ENCODE measurements at places on chromosomes 12 and 14. TPM values are rescaled to one million over a fixed set of nuclear protein-coding genes. Genes with fewer than 3 reads are reported as not detected.

DNA sequence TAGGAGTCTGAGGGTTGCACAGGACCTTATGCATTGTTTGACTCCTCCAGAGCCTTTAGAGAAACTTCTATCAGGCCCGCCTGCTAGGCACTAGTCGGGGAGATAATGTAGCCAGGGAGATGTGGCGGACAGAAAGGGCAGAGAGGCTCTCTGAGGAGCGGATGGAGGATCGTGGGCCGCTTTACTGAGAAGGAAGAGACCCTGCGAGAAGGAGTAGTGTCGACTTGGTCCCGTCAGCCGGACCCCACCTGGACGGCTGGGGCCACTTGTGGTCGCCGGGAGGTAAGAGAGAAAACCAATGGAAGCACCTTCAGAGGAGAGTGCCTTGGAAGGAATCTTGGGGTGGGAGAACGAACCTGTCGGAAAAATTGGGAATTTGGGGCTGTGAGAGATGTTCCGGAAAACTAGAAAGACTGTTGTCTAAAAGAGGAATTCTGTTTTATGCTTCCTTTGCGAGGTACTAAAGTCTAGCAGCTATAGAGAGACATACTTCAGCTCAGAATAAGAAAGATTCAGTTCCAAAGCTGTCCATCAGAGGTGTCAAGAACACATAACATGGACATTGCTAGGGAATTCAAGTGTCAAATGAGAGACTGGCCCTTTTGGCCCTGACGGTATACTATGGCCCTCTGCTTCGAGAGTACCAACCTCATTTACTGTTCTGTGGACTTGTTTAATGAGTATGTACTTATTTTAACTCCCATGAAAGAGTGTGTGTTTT lies 660 bp upstream of the MCRS1 start:
- peaks cover 29% of the 10 kb centered on the region for H3K4me1 ChIP-seq
- peak overlapping the region; percentile 97 for H3K4me3 ChIP-seq
- no peaks in the 10 kb centered on the region for H3K27me3 ChIP-seq
- H3K36me3 ChIP-seq = peaks cover 3% of the 10 kb centered on the region
- DNase-seq = no peak

DNA sequence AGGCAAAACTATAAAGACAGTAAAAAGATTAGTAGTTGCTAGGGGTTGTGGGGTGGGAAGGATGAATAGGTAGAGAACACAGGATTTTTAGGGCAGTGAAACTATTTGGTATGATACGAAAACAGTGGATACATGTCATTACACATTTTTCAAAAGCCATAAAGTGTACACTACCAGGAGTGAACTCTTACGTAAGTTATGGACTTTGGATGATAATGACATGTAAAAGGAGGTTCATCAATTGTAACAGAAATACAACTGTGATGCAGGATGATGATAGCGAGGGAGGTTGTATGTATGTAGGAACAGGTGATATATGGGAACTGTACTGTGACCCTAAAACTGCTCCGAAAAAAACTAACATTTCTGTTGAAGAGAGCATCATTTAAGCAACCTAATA lies 15.1 kb upstream of the FGF6 start:
- H3K36me3 ChIP-seq = no peaks in the 10 kb centered on the region
- no peak for DNase-seq
- H3K4me3 ChIP-seq = no peak overlapping the region
- no peaks in the 10 kb centered on the region for H3K4me1 ChIP-seq
- H3K27ac ChIP-seq = no peak overlapping the region
- peaks cover 6% of the 10 kb centered on the region for H3K27me3 ChIP-seq

CLEC2B gene
- 0.19 TPM for total RNA-seq

DNA sequence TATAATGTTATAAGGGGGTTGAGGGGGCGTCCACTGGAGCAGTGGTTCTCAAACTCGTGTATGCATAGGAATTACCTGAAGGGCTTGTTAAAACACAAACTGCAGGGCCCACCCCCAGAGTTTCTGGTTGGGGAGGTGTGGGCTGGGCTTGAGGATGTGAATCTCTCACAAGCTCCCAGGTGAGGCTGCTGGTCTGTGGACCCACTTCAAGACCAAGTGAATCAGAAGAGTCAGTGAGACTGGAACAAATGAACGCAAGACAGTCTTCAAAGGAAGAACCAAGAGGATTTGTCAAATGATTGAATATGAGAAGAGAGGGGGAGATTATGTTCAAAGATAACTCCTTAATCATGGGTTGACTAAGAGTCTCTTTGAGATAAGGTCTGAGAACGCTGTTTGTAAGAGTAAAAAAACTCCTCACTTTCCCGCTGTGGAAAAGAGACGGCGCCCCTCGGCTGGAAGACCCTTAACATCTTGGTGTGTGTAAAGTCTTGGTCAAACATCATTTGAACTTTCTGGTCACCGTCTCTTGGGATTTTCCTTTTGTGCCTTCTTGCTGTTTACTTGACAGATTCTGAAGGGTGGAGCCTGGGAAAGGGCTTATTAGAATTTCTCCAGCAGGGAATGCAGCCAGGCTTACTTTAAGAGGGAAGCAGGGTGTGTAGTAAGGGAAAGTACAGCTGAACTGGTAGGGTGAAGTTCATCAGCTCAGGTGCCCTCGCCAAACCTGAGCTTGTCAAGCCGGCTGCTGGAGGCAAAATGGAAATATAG lies 5.3 kb upstream of the FOXN3 start:
- H3K4me3 ChIP-seq = no peak overlapping the region
- no peak for DNase-seq
- H3K27me3 ChIP-seq = peaks cover 4% of the 10 kb centered on the region
- H3K36me3 ChIP-seq = no peaks in the 10 kb centered on the region
- H3K4me1 ChIP-seq = peaks cover 20% of the 10 kb centered on the region

SERPINA9 gene
- total RNA-seq = not detected

GRCh38 chr12:96513166-96513565 lies 23.8 kb downstream of the CFAP54 start:
- H3K36me3 ChIP-seq = no peaks in the 10 kb centered on the region
- peaks cover 4% of the 10 kb centered on the region for H3K4me1 ChIP-seq
- no peaks in the 10 kb centered on the region for H3K27me3 ChIP-seq
- peak overlapping the region; percentile 32 for H3K27ac ChIP-seq
- DNase-seq = no peak

HCAR2 gene
- not detected for total RNA-seq

- no peak for DNase-seq
- H3K27me3 ChIP-seq = no peaks in the 10 kb centered on the region
- no peak overlapping the region for H3K4me3 ChIP-seq
- H3K27ac ChIP-seq = no peak overlapping the region
- H3K4me1 ChIP-seq = no peaks in the 10 kb centered on the region
Observed at GRCh38 chr14:74756326-74756725, 6.8 kb upstream of the YLPM1 start.

- peak overlapping the region; percentile 54 for H3K4me3 ChIP-seq
- no peak overlapping the region for H3K27ac ChIP-seq
- no peaks in the 10 kb centered on the region for H3K36me3 ChIP-seq
- H3K4me1 ChIP-seq = peaks cover 29% of the 10 kb centered on the region
- DNase-seq = no peak
Observed at GRCh38 chr12:123715195-123715594, 3.0 kb downstream of the ATP6V0A2 start.

DNA sequence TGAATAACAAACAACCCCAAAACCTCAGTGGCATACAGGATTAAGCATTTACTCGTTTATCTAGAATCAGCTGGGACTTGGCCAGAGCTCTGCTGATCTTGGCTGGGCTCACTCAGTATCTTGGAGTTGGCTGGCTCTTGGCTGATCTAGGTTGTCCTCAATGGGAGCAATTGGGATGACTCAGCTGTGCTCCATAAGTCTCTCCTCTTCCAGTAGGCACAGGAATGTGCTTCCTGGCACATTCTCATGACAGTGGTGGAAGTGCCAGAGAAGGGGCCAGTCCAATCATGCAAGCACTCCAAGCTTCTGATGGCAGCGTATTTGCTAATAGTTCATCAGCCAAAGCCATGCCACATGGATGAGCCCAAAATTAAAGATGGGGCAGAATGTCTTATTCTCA lies 41.7 kb upstream of the ANO4 start:
- no peak overlapping the region for H3K4me3 ChIP-seq
- no peak overlapping the region for H3K27ac ChIP-seq
- no peaks in the 10 kb centered on the region for H3K4me1 ChIP-seq
- no peak for DNase-seq
- H3K36me3 ChIP-seq = no peaks in the 10 kb centered on the region

- peaks cover 2% of the 10 kb centered on the region for H3K36me3 ChIP-seq
- H3K27ac ChIP-seq = no peak overlapping the region
- H3K4me3 ChIP-seq = no peak overlapping the region
- DNase-seq = no peak
- no peaks in the 10 kb centered on the region for H3K27me3 ChIP-seq
Observed at GRCh38 chr12:25723336-25723735, 170.3 kb upstream of the LMNTD1 start.

KRT5 gene
- not detected for total RNA-seq

- H3K4me3 ChIP-seq = peak overlapping the region; percentile 87
- H3K36me3 ChIP-seq = no peaks in the 10 kb centered on the region
- peaks cover 16% of the 10 kb centered on the region for H3K27me3 ChIP-seq
- H3K4me1 ChIP-seq = peaks cover 25% of the 10 kb centered on the region
- DNase-seq = no peak
Observed at GRCh38 chr14:75294649-75295033, 16.0 kb downstream of the FOS start.

GRCh38 chr12:120588948-120589930 lies 8.0 kb upstream of the POP5 start:
- peaks cover 27% of the 10 kb centered on the region for H3K27me3 ChIP-seq
- H3K4me3 ChIP-seq = no peak overlapping the region
- DNase-seq = no peak
- no peaks in the 10 kb centered on the region for H3K36me3 ChIP-seq

AKAP3 gene
- total RNA-seq = 3.5 TPM

PARPBP gene
- 31.9 TPM for total RNA-seq

DNA sequence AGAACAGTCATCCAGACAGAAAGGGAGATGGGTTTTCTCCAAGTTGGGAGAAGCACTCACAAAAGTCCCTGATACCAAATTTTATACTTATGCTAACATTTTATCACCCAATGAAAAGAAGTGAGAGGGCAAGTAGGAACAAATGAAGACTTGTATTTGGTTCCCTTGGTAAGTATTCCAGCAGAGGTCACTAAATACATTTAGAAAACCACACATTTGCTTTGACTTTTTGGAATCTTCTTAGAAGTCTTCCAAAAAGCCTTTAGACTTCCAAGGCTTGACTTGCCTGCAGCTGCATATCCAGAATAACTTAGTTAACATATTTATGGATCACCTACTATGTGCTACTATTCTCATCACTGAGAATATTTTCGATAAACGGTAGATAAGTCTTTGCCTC lies 3.1 kb upstream of the GYS2 start:
- no peak for DNase-seq
- no peak overlapping the region for H3K27ac ChIP-seq
- no peaks in the 10 kb centered on the region for H3K36me3 ChIP-seq
- H3K27me3 ChIP-seq = no peaks in the 10 kb centered on the region
- no peak overlapping the region for H3K4me3 ChIP-seq
